ENCODE measurements at places on chromosomes 2 and 18.

- H3K4me3 ChIP-seq = no peak overlapping the region
- H3K27ac ChIP-seq = no peak overlapping the region
- H3K36me3 ChIP-seq = no peaks in the 10 kb centered on the region
- DNase-seq = no peak
Observed at GRCh38 chr2:8009010-8009597, 672.8 kb upstream of the ID2 start.

DNA sequence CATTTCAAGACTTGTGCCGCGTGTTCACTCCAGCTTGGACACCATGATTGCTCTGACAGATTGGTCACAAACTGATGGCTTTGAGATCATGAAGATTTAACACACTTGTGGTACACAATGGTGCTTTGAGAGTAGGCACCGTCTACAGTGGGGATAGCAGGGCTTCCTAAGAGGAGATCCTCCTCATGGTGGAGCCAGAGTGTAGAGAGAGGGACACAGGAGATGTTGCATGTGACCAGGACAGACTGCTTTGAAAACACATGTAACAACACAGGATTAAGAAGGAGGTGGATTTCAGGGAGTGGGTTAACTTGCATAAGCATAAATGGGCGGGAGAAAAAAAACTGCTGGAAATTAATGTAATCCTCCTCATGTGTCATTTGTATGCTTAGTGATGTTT lies 95.7 kb upstream of the LINC00305 start:
- no peak for DNase-seq
- no peaks in the 10 kb centered on the region for H3K27me3 ChIP-seq
- no peak overlapping the region for H3K27ac ChIP-seq
- H3K4me1 ChIP-seq = no peaks in the 10 kb centered on the region
- no peaks in the 10 kb centered on the region for H3K36me3 ChIP-seq

GRCh38 chr2:221120643-221121042 lies 451.5 kb downstream of the EPHA4 start:
- DNase-seq = no peak
- no peaks in the 10 kb centered on the region for H3K36me3 ChIP-seq
- H3K4me3 ChIP-seq = no peak overlapping the region
- no peak overlapping the region for H3K27ac ChIP-seq

GRCh38 chr2:197502201-197502600 lies 2.0 kb downstream of the HSPE1 start:
- H3K27me3 ChIP-seq = no peaks in the 10 kb centered on the region
- no peaks in the 10 kb centered on the region for H3K4me1 ChIP-seq
- peak overlapping the region; percentile 2 for H3K27ac ChIP-seq
- DNase-seq = no peak
- no peak overlapping the region for H3K4me3 ChIP-seq
- H3K36me3 ChIP-seq = no peaks in the 10 kb centered on the region

GRCh38 chr2:106094131-106094841 lies 99.8 kb downstream of the UXS1 start:
- H3K27me3 ChIP-seq = no peaks in the 10 kb centered on the region
- H3K4me1 ChIP-seq = no peaks in the 10 kb centered on the region
- no peak overlapping the region for H3K4me3 ChIP-seq
- H3K36me3 ChIP-seq = no peaks in the 10 kb centered on the region
- H3K27ac ChIP-seq = no peak overlapping the region

DNA sequence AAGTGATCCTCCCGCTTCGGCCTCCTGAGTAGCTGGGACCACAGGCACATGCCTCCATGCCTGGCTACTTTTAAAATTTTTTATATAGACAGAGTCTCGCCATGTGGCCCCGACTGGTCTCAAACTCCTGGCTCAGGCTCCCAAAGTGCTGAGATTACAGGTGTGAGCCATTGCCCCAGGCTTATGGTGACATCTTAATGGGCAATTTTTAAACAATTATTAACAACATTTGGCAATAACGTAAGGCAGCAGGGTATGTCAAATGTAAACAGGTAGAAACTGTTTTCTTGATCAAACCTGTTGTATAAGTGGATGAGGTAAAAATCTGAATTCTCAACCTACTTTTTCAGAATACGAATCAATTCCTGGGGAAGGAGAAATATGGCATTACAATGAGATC lies 11.0 kb downstream of the FECH start:
- H3K36me3 ChIP-seq = no peaks in the 10 kb centered on the region
- no peaks in the 10 kb centered on the region for H3K27me3 ChIP-seq
- H3K4me1 ChIP-seq = no peaks in the 10 kb centered on the region
- DNase-seq = no peak
- no peak overlapping the region for H3K27ac ChIP-seq
